ENCODE measurements at places on chromosomes 12 and 14.

DNA sequence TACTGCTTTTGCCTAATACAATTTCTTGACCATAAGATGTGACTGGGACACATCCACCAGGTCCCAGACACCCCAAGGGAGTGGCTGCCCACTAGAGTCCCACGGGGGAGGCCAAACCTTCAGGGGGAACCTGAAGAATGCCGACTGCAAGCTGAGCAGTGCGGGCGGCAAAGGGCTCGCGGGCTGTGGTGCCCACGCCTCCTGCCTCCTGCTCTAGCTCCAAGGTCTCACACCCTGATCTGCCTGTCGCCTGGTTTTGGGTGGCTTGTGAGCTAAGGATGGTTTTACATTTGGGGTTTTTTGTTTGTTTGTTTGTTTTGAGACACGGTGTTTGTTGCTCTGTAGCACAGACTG, 75.2 kb downstream of the MOK start:
- DNase-seq = no peak

DNA sequence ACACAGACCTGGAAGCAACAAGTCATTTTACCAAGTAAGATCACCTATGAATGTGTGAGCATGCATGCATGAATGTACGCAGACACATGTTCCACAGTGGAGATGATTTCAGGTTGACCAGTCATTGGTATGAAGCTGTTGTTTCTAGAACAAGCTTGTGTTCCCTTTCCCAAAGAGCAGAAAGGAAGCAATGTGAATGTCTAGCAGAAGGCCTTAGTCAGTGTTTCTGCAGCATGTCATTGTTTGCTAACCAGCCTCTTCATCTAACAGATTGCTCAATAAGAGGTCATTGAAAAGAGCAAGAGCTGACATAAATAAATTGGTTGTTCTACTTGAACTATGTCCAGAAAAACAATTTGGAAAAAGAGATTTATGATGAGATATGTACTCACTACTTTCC, 191.4 kb downstream of the PLCZ1 start:
- no peak for DNase-seq

DNA sequence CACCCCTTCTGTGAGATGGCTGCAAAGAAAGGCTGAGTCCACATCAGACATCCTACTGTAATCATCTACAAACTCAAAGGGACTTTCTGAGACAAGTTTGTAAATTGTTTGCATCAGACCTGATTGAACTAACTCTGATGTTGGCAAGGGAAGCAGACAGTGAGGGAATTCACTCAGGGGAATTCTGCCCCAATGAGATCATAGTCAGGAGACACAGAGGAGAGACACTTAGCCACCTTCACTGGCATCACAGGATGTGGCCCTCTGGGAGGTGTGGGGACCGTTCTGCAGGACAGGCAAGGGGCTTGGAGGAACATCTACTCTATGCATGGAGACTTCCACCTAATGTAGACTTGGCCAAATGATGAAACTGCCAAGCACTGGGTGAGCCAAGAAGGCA, 70.7 kb upstream of the DDX11 start:
- DNase-seq = no peak

- no peak for DNase-seq
Observed at GRCh38 chr14:101353422-101353821, 207.9 kb upstream of the DIO3 start.

GRCh38 chr12:74903522-74903921, 306.1 kb downstream of the KCNC2 start:
- DNase-seq = no peak

Measured in dermis microvascular lymphatic vessel endothelial cell (primary cell).